ENCODE measurements at places on chromosomes 1 and 21.

DNA sequence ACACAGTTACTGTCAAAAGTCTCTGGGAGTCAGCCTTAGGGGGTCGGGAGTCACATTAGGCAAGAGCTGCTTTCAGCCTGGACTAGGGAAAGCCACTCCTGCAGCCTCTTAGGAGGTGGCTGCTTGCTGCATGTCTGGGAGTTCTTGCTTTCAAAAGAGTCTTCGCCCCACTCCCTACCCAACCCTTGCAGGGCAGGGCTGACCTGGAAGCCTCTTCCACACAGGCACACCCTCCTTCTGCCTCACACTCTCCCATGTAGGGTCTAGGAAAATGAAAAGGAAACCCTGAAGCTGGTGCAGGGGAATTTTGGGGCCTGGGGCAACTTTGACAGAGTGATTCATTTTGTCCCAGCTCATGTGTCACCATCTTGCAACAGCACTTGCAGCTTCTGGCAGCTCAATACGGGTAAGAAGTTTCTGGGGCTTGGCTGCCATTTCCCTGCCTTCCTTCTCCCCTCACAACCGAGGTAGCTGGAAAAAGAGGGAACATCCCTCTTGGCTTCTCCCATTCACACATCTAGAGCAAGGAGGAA lies 37.3 kb downstream of the KCND3 start:
- no peak for DNase-seq

DNA sequence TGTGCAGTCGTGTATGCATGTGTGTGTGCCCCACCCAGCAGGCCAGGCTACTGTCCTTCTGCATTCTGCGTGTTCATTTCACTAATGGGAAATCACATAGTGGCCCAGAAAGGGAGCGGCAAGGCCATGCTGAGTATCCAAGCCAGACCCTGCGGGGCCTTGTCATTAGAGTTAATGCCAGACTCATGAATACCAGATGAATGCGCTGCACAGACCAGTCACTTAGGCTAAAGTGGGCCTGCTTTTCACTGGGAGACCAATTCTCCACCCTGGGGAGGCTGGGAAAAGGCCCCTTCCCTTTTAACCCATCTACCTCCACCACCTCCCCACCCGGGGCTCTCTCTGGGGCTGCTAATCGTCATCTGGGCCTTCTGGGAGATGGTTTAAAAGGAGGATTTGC lies 17.0 kb upstream of the GRIK3 start:
- no peak for DNase-seq

- DNase-seq: no peak
These were observed 136.1 kb upstream of the JUN start for GRCh38 chr1:58919959-58920321.

DNA sequence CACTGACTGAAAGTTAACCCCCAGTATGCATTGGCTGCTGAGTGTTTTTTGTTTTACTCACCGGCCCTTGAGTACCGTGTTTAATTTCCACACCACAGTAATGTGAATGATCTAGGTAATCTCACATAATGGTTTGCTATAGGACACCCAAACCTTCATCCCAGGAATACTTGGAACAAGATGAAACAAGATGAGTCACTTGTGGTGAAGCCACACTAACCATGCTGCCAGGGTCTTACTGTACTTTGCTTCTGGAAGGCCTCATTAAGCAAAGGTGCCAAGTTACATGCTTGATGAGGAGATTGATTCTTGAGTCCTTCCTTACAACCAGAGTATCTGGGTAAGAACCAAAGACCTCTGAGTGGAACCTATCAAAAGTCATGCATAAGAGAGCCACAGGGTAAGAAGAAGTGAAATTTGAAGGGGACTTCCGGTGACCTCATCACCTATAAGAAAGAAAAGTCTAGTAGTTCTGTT lies 163.3 kb downstream of the NRIP1 start:
- no peak for DNase-seq

- DNase-seq: no peak
These were observed 5.6 kb downstream of the PTPRF start for GRCh38 chr1:43536196-43536863.

- DNase-seq: no peak
These were observed 99.1 kb upstream of the RAB3GAP2 start for GRCh38 chr1:220371324-220371723.

DNA sequence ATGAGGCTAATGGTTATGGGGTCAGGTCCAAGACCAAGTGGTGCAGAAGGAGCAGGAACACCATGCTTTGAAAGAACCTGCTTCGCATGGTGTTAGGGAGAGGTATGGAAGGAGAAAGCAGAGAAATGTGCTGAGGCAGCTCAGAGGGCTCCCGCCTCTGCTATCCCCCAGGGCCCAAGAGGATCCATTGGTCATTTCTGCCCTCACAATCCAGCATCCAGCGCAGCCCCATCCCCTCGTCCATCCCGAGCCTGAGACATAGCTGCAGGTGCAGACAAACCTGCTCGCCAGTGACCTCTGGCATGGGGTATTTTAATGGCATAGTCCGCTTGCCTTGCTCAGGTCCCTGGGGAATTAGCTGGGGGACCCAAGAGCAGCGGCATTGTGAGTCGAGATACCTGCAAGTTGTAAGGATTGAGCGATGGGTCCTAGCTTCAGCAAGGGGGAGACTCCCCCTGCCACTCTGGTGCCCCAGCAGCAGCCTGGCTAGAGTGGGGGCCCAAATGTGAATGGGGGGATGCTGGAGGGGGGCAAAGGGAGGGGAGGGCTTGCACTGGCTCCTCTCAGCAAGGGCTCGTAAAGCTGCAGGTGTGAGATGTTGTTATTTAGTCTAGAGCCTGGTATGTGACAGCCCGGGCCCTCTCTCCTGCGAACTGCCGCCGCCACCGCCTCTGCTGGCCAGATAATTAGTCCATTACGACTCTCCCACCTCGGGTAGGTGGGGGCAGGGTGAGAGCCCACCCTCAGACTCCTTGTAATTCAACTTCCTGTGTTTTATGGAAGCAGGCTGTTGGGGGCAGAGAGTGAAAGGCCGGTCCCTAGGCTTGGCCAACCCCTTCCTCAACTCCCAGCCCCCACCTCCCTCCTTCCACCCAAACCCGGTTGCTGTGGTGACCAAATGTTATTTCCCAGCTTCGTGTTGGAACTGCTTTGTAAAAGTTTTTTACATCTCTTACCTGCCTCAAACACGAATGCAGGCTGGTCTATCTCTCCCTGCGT lies 118.8 kb downstream of the RNF220 start:
- DNase-seq: no peak

- no peak for DNase-seq
These were observed 99.4 kb upstream of the SLC45A1 start for GRCh38 chr1:8218351-8219092.

GRCh38 chr1:234127026-234127671 lies 222.7 kb downstream of the SLC35F3 start:
- DNase-seq: no peak

- DNase-seq: no peak
These were observed 190.7 kb downstream of the HHIPL2 start for GRCh38 chr1:222357252-222357651.

DNA sequence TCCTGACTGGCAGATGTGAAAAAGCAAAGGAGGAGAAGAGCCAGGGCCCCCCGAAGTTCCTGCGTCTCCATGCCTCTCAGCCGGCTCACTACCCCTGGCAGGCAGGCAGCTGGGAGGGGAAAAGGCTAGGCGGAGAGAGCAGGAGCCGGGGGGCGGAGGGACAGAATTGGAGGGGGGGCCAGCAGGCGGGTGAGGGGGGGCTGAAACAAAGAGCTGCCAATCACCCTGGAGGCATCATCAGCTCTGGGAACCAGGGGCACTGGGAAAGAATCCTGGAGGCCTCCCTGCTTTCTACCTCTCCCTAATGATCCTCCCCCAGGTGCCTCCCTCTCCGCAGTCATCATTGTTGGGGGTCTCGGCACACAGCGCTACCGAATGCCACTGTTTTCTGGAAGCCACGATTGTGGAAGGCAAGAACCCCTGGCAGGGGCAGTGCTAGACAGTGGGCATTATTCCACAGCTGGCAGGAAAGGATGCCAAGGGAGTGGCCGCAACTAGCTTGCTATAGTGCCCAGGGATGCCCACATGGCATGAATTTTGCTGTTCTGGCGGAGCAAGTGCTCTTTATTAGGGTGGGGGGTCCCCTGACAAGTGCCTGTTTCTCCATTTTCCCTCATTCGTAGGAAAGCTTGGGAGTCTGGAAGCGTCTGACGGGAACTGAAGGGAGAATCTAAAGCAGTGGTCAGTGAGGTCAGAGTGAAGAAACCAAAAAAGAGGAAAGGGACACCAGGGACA lies at the start of gene THBS3:
Gene THBS3 (minus strand): TSS at position 92 of the 735 bp plus-strand sequence. CDS start 21 bp downstream, at position 71.
- DNase-seq: no peak

DNA sequence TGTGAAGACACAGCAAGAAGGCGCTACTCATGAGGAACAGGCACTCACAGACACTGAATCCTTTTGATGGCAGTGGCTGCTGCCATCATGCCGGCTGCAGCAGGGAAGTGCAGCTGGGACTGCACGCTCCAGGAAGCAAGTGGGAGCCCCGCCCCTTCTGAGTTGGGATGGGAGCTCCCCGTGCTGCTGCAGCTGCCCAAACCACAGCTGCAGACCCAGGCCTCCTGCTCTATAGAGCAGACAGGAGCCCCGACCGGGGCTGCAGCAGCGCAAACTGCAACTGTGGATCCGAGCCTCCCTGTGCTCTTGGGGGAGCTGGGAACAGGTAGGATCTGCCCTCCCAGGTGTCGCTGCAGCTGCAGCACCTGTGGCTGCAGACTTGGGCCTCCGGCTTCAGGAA lies 65.2 kb upstream of the MARK1 start:
- no peak for DNase-seq

GRCh38 chr1:114114185-114115094 lies 39.2 kb downstream of the SYT6 start:
- no peak for DNase-seq

DNA sequence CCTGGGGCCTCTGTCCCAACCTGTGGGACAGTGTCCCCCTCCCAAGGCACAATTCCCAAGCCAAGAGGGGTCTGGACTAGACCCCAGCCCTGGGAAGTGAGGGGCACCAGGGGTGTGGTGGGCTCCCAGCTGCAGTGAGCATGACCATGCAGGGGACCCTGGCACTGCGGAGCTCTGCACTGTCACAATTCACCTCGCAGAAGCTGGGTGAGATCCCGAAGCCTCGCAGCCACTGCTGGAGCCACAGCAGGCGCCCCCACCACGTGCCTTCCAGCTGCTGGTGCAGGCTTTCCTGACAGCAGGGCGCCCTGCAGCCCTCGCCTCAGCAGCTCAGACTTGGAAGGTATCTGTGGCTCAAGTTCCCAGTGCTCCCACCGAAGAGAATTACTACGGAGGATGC lies 10.0 kb upstream of the SRARP start:
- DNase-seq: no peak

DNA sequence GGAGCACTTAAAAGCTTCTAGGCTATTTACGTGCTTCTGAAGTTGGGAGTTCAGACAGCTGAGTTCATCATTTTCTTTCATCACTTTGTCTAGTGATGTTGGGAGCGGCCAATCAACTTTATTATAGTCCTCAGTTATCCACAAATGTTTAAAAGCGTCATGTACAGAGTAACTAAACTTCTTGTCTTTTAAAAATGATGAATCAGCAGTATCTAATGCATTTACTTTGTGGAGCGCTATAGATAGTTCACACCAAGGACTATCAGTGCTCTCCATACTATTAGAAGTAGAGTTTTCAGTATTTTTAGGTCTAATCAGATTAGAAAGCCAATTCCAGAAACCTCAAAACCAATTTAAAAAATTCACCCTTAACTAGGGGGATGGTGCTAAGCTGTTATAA lies 778.7 kb upstream of the PRMT6 start:
- DNase-seq: no peak

- DNase-seq: no peak
These were observed at the start of gene SLAMF7 for GRCh38 chr1:160739098-160739511. SLAMF7 (plus strand) TSS chr1:160739247; CDS start chr1:160739302, 55 bp downstream.

- no peak for DNase-seq
These were observed 48.5 kb downstream of the COL18A1 start for GRCh38 chr21:45453308-45453950.

- DNase-seq: no peak
These were observed 20.6 kb upstream of the PROK1 start for GRCh38 chr1:110430366-110430765.

GRCh38 chr1:114828251-114828650 lies 26.4 kb upstream of the SYCP1 start:
- no peak for DNase-seq

DNA sequence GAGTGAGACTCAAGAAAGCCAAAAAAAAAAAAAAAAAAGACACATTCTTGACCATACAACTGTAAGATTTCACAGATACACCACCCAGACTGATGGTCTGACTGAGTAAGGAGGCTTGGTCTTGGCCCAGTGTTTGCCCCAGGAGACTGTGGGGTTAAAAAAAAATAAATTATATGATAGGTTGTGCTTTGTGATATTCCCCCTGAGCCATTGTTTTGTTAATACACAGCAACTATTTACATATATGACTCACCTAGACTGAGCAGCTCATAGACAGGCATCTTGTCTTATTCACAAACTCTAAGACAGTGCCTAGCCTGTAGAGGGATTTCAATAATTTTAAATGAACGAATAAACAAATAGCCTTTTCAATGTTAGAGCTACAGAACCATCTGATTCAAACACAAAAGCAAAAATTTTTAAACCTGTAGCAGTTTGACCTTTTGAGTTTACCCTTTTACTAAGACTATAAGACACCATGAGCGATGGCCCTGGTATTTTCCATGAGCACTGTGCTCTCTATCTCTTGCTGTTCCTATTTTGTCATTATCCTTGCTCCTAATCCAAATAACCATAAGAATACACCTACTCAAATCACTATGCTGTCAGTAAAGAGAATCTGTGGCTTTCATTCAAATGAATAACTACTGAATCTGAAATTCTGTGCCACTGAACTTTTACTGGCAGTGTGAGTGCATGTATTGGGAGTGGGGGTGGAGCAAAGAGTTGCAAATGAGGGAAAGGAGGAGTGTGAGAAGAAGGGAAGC lies 199.4 kb upstream of the PTBP2 start:
- DNase-seq: no peak

- no peak for DNase-seq
These were observed 1.2 kb downstream of the LORICRIN start for GRCh38 chr1:153260585-153261280.

- no peak for DNase-seq
These were observed 160.3 kb downstream of the PTPRU start for GRCh38 chr1:29396438-29397255.

DNA sequence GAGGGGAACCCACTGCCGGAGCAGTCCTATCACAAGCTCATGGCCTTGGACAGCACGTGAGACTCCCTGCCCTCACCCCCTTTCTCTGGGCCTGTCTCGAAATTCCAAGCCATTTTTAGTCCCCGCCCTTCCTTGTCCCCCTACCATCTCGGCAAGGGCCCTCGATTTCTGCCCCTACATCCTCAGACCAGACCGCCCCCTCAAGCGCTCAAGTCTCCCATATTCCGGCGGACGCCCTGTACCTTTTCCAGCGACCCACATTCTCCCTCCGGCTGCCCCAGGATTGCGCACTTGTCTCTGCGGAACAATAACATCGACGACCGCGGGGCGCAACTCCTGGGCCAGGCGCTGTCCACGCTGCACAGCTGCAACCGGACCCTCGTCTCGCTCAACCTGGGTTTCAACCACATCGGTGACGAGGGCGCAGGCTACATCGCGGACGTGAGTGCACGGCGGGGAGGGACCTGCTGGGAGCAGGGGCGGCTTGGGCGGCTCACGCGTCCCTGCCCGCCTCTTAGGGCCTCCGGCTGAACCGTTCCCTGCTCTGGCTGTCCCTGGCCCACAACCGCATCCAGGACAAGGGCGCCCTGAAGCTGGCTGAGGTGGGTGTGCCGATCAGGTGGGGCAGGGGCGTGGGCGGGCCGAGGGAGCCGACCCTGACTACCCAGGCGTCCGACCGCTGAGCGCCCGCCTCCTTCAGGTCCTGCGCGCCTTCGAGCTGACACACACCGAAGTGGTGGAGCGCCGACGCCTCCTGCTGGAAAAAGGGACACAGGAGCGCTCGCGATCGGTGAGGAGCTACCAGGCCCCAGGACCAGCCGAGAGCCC lies 7.0 kb downstream of the LRRC71 start:
- peak; percentile 86 for DNase-seq

GRCh38 chr1:210747890-210748289 lies 386.1 kb downstream of the KCNH1 start:
- DNase-seq: no peak

Data from NCI-H187 (cell line).